Naive thymus-derived CD4-positive, alpha-beta T cell (primary cell): ENCODE measurements at places on chromosomes 7 and 10.

GRCh38 chr7:158821171-158822031 lies 7.9 kb downstream of the ESYT2 start:
- H3K36me3 ChIP-seq: no peaks in the 10 kb centered on the region
- peak overlapping the region; percentile 36 for H3K4me3 ChIP-seq
- DNase-seq: peak; percentile 22
- H3K27me3 ChIP-seq: no peaks in the 10 kb centered on the region
- H3K4me1 ChIP-seq: peaks cover 74% of the 10 kb centered on the region

GRCh38 chr10:44725404-44725803 lies 185.7 kb upstream of the TMEM72 start:
- no peak for DNase-seq
- H3K4me1 ChIP-seq: no peaks in the 10 kb centered on the region
- H3K27me3 ChIP-seq: no peaks in the 10 kb centered on the region
- H3K36me3 ChIP-seq: no peaks in the 10 kb centered on the region
- no peak overlapping the region for H3K27ac ChIP-seq

DNA sequence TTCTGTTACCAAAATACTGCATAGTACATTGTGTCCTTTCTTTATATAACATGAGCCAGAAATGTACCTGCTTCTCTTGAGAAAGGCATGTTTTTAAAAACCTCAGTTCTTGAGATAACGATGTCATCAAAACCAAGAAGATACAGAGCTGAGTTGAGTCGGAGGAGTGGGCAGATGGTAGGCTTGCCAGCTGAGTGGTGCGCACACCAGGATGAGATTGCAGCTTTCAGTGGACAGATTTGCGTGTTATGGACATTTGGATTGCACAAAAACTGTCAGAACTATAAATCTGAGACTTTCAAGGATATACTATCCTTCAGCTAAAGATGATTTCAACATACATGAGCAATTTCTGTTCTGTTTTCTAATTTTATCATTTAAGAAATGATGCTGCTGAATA lies 25.0 kb downstream of the PRKAR2B start:
- no peaks in the 10 kb centered on the region for H3K4me1 ChIP-seq
- H3K36me3 ChIP-seq: no peaks in the 10 kb centered on the region
- no peak overlapping the region for H3K4me3 ChIP-seq
- no peak overlapping the region for H3K27ac ChIP-seq
- H3K27me3 ChIP-seq: no peaks in the 10 kb centered on the region

GRCh38 chr10:79116801-79117723 lies 48.3 kb downstream of the ZMIZ1 start:
- H3K4me3 ChIP-seq: no peak overlapping the region
- H3K27me3 ChIP-seq: no peaks in the 10 kb centered on the region
- H3K4me1 ChIP-seq: no peaks in the 10 kb centered on the region
- H3K36me3 ChIP-seq: no peaks in the 10 kb centered on the region
- no peak overlapping the region for H3K27ac ChIP-seq

- H3K27ac ChIP-seq: no peak overlapping the region
- H3K4me1 ChIP-seq: peaks cover 5% of the 10 kb centered on the region
- H3K36me3 ChIP-seq: no peaks in the 10 kb centered on the region
- no peak overlapping the region for H3K4me3 ChIP-seq
- no peak for DNase-seq
Observed at GRCh38 chr7:148856578-148856881, 27.6 kb downstream of the EZH2 start.

DNA sequence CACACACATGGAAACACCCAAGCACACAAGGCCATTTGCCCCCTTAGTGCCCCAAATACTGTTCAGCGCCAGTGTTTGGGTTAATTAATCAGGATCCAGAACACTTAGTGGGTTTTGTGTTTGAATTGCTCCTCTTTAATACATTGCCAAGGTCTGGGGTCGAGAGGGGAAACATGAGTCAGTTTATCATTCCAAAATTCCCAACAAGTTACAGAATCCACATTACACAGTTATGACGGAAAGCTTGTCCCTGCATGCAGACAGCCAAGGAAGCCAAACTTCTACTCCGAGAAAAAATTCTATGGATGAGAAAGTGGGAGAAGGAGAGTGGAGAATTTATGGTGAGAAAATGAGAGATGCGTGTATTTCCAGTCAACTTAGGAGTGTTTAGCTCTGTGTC lies 189.0 kb downstream of the NPSR1 start:
- DNase-seq: no peak
- H3K4me3 ChIP-seq: no peak overlapping the region
- H3K4me1 ChIP-seq: no peaks in the 10 kb centered on the region
- no peaks in the 10 kb centered on the region for H3K27me3 ChIP-seq
- H3K36me3 ChIP-seq: no peaks in the 10 kb centered on the region

DNA sequence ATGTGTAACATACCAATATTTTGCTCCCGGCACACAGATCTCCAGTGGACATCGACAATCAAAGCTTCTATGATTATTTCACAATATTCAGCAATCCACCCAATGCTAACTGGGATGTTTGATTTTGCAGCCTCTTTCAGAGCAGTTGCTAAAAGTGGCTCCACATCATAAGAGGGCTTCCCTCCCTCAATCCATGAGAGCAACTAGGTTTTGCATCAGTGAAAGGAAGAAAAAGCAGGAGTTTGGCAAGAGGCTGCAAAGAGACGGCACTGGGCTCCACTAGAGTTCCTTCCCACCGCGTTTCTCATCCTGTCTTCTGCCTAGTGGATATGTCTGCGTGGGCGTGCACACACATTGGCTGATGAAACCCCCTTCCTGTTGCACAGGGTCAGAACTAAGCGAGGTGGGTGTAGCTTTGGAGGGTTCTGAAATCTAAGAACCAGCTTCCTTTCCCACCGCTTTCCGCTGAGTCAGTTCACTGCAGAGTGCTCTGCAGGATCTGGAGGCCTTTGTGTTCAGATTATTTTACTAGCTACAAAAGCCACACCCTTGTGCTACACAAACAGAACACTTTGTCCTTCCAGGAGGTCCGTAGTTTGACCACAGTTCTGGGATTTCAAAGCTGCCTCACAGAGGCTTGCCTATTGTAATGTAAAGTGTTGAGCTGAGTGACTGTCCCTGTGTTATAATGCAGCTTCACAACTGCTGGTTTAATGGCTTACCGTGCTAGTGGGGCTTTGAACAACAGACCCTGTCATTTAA lies 28.1 kb downstream of the ARL4A start:
- no peak overlapping the region for H3K4me3 ChIP-seq
- H3K27ac ChIP-seq: no peak overlapping the region
- no peaks in the 10 kb centered on the region for H3K36me3 ChIP-seq
- peaks cover 8% of the 10 kb centered on the region for H3K4me1 ChIP-seq

DNA sequence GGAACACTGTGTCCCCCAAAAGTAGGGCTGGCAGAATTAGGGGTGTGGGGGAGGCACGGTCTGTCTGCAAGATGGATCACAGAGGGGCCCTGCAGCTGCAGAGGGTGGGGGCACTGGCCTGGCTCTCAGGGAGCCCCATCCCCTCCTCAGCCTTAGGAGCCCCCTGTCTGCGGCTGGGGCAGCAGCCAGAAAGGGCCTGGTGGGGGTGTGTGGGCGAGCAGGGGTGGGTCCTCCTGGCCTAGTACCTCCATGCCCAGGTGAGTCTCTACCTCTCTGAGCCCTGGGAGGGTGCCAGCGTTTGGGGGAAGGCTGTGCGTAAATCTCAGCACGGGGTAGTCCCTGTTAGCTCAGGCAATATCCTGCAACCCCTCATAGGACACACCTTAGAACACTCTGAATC lies 280.5 kb upstream of the PPP2R2D start:
- H3K4me1 ChIP-seq: no peaks in the 10 kb centered on the region
- DNase-seq: no peak
- no peaks in the 10 kb centered on the region for H3K36me3 ChIP-seq
- no peak overlapping the region for H3K27ac ChIP-seq
- no peaks in the 10 kb centered on the region for H3K27me3 ChIP-seq

DNA sequence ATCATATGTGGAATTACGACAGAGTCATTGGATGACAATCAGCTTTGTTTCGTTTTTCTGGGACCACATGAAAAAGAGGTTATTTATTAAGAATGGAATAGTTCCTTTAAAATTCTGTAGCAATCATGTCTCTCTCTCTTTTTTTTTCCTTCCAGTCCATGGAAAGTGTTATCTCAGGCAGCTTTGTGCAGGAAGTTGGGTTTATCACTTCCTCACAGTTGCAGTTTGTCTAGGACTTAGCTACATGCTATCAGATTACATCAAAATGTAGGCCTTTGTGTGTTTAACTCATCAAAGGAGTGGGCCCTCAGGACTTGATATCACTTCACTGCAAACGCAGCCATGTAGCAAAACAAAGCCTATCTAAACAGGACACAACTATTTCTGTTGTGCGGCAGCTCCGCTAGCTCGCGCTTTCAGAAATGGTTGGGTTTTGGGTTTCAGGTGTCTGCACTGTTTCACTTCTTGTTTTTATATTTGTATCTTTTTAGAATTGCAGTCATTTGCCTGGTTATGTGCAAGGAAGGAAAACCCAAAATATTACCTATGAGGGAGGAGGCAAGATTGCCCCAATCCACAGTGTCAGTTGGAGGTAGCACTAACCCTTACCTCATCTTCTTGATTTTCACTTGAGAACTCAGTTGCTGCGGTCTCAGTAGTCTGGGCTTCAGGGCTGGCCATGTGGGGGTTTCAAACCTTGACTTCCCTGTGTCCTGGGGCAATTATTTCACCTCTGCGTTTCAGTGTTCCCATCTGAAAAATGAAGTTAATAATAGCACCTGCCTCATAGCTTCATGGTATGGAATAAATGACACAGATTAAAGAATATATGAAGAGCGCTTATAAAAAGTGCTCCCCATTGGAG lies 66.7 kb downstream of the HHEX start:
- no peaks in the 10 kb centered on the region for H3K36me3 ChIP-seq
- no peaks in the 10 kb centered on the region for H3K27me3 ChIP-seq
- no peaks in the 10 kb centered on the region for H3K4me1 ChIP-seq
- H3K27ac ChIP-seq: no peak overlapping the region
- H3K4me3 ChIP-seq: no peak overlapping the region
- no peak for DNase-seq

- no peak overlapping the region for H3K27ac ChIP-seq
- no peaks in the 10 kb centered on the region for H3K36me3 ChIP-seq
- DNase-seq: no peak
- no peaks in the 10 kb centered on the region for H3K4me1 ChIP-seq
Observed at GRCh38 chr7:47045207-47046051, 536.5 kb downstream of the TNS3 start.

DNA sequence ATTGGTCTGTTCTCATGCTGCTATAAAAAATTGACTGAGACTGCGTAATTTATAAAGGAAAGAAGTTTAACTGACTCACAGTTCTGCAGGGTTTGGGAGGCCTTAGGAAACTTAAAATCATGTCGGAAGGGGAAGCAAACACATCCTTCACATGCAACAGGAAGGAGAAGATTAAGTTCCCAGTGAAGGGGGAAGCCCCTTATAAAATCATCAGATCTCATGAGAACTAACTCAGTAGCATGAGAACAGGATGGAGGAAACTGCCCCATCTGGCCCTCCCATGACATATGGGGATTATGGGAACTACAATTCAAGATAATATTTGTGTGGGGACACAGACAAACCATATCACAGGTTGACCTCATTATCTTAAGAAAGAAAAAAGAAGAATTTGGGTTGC lies 134.5 kb downstream of the PPP1R3A start:
- H3K27me3 ChIP-seq: no peaks in the 10 kb centered on the region
- no peaks in the 10 kb centered on the region for H3K36me3 ChIP-seq
- no peak overlapping the region for H3K27ac ChIP-seq
- no peak for DNase-seq
- no peaks in the 10 kb centered on the region for H3K4me1 ChIP-seq

GRCh38 chr7:36615852-36616540 lies 108.3 kb downstream of the AOAH start:
- no peak overlapping the region for H3K27ac ChIP-seq
- no peak for DNase-seq
- H3K36me3 ChIP-seq: no peaks in the 10 kb centered on the region
- no peak overlapping the region for H3K4me3 ChIP-seq
- H3K4me1 ChIP-seq: no peaks in the 10 kb centered on the region
- no peaks in the 10 kb centered on the region for H3K27me3 ChIP-seq

- H3K36me3 ChIP-seq: no peaks in the 10 kb centered on the region
- H3K4me3 ChIP-seq: no peak overlapping the region
- H3K27me3 ChIP-seq: no peaks in the 10 kb centered on the region
Observed at GRCh38 chr10:103709341-103709920, 145.9 kb downstream of the SH3PXD2A start.

DNA sequence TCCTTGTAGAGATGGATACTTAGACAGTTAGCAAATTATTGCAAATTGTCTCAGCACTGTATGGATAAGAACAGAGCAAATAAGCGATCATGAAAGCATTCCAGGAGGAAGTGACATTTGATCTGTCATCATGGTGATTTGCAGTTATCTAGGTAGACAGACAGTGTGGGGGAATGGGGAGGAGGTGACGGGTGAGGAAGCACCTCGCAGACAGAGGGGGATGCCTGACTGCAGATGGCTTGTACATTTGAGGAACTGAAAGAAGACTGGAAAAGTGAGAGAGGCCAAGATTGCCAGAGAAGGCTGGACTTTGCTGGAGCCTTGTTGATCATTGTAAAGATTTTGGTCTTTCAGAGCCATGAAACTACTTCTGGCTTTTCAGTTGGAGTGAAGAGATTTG lies 318.2 kb upstream of the CELF2 start:
- no peaks in the 10 kb centered on the region for H3K27me3 ChIP-seq
- DNase-seq: no peak
- no peaks in the 10 kb centered on the region for H3K36me3 ChIP-seq

GRCh38 chr7:28672397-28672797 lies 260.1 kb downstream of the CREB5 start:
- H3K4me3 ChIP-seq: no peak overlapping the region
- DNase-seq: no peak
- no peaks in the 10 kb centered on the region for H3K4me1 ChIP-seq
- no peak overlapping the region for H3K27ac ChIP-seq

GRCh38 chr7:115980159-115980558 lies 50.4 kb downstream of the TFEC start:
- no peak overlapping the region for H3K4me3 ChIP-seq
- no peaks in the 10 kb centered on the region for H3K4me1 ChIP-seq
- H3K36me3 ChIP-seq: no peaks in the 10 kb centered on the region
- no peaks in the 10 kb centered on the region for H3K27me3 ChIP-seq
- DNase-seq: no peak

- DNase-seq: no peak
- H3K27ac ChIP-seq: no peak overlapping the region
- no peaks in the 10 kb centered on the region for H3K36me3 ChIP-seq
- H3K27me3 ChIP-seq: no peaks in the 10 kb centered on the region
- no peaks in the 10 kb centered on the region for H3K4me1 ChIP-seq
- H3K4me3 ChIP-seq: no peak overlapping the region
Observed at GRCh38 chr10:84038035-84038434, 101.3 kb upstream of the GHITM start.

DNA sequence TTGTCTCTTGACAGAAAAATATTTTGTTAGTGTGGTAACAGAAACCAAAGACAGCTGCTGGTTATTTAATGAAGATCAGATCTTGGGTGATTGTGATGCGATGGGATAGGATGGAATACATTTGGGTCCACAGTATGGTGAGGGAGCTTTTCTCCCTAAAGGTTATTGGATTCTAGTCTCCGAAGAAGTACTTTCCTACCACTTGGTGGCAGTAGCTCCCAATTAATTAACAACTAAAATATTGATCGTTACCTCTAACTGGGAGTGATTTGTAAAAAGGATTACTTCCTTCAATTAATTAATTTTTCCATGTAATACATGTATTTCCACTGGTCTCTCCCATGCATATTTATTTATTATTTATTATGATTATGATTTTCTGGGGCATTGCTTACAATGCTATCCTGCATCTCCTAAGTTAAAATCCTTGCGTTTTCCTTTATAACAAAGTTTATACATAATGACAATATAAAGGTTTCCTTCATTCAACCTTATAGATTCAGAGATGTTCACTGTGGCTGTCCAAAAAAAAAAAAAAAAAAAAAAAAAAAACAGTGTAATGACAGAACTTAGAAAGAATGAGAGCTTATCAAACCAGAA lies 25.6 kb downstream of the TMEM196 start:
- no peaks in the 10 kb centered on the region for H3K27me3 ChIP-seq
- H3K36me3 ChIP-seq: no peaks in the 10 kb centered on the region
- H3K4me1 ChIP-seq: no peaks in the 10 kb centered on the region
